ENCODE measurements at places on chromosomes 11 and 22. TPM values are rescaled to one million over a fixed set of nuclear protein-coding genes. Genes with fewer than 3 reads are reported as not detected.

OR51G2 gene
- not detected for total RNA-seq

GRCh38 chr11:131899950-131900580, 529.6 kb downstream of the NTM start:
- no peak overlapping the region for H3K4me3 ChIP-seq
- H3K4me1 ChIP-seq, result peaks cover 18% of the 10 kb centered on the region
- no peak overlapping the region for H3K27ac ChIP-seq
- no peaks in the 10 kb centered on the region for H3K27me3 ChIP-seq
- H3K36me3 ChIP-seq, result no peaks in the 10 kb centered on the region

DNA sequence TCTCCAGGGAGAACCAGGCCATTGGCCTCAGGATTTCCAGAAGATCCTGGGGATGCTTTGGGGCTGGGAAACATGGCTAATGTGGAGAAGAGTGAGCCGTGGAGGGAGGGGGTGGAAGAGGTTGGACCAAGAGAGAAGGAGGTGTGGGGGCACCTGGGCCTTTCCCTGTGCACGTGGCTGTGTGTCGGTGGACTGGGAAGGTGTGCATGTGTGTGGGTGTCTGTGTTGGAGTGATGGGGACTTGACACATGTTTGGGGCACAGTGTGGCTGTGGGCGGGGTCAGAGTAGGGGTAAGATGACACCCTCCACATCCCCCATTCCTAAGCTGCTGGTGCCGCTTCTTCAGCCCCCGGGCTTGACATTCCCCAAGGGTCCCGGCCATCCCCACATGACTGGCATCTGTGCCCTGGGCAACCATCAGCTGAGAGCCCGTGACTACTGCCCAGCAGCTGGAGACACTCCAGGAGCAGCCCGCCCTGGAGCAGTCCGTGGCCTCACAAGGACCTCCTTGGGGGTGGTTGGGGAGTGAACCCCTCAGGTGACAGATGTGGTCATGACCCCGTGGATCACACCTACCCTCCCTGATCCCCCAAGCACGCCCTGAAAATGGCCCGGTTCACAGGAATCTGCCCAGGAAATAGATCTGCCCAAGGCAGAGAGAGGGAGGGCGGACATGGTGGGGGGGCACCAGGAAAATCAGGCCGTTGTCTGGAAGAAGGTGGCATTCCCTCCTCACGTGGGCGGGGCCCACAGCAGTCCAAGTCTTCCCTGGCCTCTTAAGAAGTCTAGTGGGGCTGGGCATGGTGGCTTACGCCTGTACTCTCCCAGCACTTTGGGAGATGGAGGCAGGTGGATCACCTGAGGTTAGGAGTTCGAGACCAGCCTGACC, 34.8 kb upstream of the SOX10 start:
- no peak for DNase-seq
- H3K36me3 ChIP-seq, result peaks cover 3% of the 10 kb centered on the region
- no peak overlapping the region for H3K4me3 ChIP-seq
- H3K27me3 ChIP-seq, result peaks cover 7% of the 10 kb centered on the region

- DNase-seq, result no peak
- H3K4me1 ChIP-seq, result peaks cover 9% of the 10 kb centered on the region
- no peak overlapping the region for H3K4me3 ChIP-seq
- H3K27me3 ChIP-seq, result peaks cover 8% of the 10 kb centered on the region
- H3K27ac ChIP-seq, result no peak overlapping the region
- peaks cover 9% of the 10 kb centered on the region for H3K36me3 ChIP-seq
Measured at GRCh38 chr11:921921-922678, 3.6 kb upstream of the AP2A2 start.

GRCh38 chr22:31893460-31893859, 50.9 kb upstream of the YWHAH start:
- peaks cover 11% of the 10 kb centered on the region for H3K36me3 ChIP-seq
- H3K27me3 ChIP-seq, result peaks cover 8% of the 10 kb centered on the region
- H3K27ac ChIP-seq, result no peak overlapping the region
- H3K4me3 ChIP-seq, result no peak overlapping the region

DNA sequence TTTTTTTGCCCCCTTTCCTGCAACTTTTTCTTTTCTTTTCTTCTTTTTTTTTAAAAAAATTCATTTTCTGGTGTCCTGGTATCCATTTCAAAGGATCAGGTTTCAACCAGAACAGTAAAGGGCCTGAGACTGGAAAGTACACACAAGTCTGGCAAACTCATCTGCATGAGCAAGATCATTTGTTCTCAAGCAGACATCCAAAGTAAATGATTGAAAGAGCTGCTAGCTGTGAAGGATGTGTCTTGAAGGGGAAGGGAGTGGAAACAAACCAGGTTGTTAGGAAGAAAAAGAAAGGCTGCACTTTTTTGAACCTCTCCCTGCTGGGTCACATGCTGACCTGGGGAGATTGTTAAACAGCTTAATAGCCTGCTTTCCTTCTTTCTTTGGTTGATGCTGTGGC, 5.3 kb downstream of the YAP1 start:
- no peak for DNase-seq
- H3K4me1 ChIP-seq, result peaks cover 25% of the 10 kb centered on the region
- peaks cover 34% of the 10 kb centered on the region for H3K36me3 ChIP-seq
- no peaks in the 10 kb centered on the region for H3K27me3 ChIP-seq
- peak overlapping the region; percentile 24 for H3K4me3 ChIP-seq

GRCh38 chr11:23947883-23948282, 549.0 kb upstream of the LUZP2 start:
- H3K27me3 ChIP-seq, result peaks cover 2% of the 10 kb centered on the region
- no peaks in the 10 kb centered on the region for H3K4me1 ChIP-seq
- H3K4me3 ChIP-seq, result no peak overlapping the region
- no peaks in the 10 kb centered on the region for H3K36me3 ChIP-seq

Measured in endothelial cell (in vitro differentiated cells).